ENCODE measurements at places on chromosomes 5 and 9. TPM values are rescaled to one million over a fixed set of nuclear protein-coding genes. Genes with fewer than 3 reads are reported as not detected.

- H3K27me3 ChIP-seq = no peaks in the 10 kb centered on the region
- DNase-seq = no peak
- H3K4me1 ChIP-seq = no peaks in the 10 kb centered on the region
- no peak overlapping the region for H3K4me3 ChIP-seq
These were observed 136.3 kb upstream of the SNX2 start for GRCh38 chr5:122638581-122638980.

DNA sequence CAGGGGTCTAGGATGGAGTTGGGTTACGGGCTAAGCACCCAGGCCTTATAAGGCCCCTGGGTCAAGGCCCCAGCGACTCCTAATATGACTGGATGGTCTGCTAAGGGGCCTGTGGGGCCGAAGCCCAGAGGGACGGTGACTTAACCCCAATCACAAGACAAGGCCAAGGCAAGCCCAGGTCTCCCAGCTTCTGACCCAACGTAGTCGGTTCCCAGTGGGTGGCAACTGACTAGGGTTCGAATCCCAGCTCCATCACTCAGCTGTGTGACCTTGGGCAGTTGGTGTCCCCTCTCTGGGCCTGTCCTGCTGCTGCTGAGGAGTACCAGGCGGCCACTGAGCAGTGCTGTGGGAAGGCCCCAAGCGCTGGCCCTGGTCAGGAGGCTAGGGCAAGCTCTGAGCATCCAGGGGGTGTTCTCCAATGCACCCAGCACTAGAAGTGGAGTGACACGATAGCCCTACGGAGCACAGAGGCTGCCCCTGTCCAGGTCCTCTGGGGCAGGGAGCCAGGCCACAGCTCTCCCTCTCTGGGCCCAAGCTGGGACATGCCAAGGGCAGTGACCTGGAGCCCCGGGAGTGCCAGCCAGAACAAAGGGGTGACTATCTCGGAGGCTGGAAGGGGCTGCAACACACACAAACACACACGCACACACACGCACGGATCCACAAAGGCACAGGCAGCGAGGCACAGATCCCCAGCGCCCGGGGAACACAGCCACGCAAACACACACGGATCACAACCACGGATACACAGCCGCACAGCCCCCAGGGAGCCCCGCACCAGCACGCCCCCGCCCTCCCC, 512 bp downstream of the AK1 start:
- no peaks in the 10 kb centered on the region for H3K27me3 ChIP-seq
- peaks cover 53% of the 10 kb centered on the region for H3K4me1 ChIP-seq
- peak overlapping the region; percentile 57 for H3K4me3 ChIP-seq
- peaks cover 4% of the 10 kb centered on the region for H3K36me3 ChIP-seq

- H3K27me3 ChIP-seq = no peaks in the 10 kb centered on the region
- H3K27ac ChIP-seq = peak overlapping the region; percentile 91
- H3K36me3 ChIP-seq = no peaks in the 10 kb centered on the region
- peaks cover 15% of the 10 kb centered on the region for H3K4me1 ChIP-seq
- H3K4me3 ChIP-seq = peak overlapping the region; percentile 70
- DNase-seq = no peak
These were observed 757 bp downstream of the ZBED3 start for GRCh38 chr5:77086368-77086688.

DNA sequence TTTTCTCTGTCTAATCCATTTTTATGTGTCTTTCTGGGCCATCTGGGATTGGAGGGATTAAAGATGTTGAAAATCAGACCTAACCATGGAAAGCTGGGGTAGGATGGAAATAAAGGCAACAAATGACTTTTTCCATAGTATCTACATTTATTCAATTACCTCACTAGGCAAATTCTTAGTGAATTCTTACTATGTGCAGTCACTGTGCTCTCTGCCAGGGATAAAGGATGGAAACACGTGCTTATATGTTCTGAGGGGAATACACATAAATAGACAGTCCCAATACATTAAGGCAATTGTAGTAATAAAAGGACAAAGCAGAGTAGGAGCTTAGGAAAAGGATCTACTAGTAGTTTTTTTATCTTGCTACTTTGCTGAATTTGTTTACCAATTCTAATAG, 214.2 kb downstream of the PRR16 start:
- H3K4me1 ChIP-seq = no peaks in the 10 kb centered on the region
- no peak overlapping the region for H3K4me3 ChIP-seq
- H3K27me3 ChIP-seq = no peaks in the 10 kb centered on the region
- H3K36me3 ChIP-seq = no peaks in the 10 kb centered on the region
- no peak for DNase-seq
- no peak overlapping the region for H3K27ac ChIP-seq

DNA sequence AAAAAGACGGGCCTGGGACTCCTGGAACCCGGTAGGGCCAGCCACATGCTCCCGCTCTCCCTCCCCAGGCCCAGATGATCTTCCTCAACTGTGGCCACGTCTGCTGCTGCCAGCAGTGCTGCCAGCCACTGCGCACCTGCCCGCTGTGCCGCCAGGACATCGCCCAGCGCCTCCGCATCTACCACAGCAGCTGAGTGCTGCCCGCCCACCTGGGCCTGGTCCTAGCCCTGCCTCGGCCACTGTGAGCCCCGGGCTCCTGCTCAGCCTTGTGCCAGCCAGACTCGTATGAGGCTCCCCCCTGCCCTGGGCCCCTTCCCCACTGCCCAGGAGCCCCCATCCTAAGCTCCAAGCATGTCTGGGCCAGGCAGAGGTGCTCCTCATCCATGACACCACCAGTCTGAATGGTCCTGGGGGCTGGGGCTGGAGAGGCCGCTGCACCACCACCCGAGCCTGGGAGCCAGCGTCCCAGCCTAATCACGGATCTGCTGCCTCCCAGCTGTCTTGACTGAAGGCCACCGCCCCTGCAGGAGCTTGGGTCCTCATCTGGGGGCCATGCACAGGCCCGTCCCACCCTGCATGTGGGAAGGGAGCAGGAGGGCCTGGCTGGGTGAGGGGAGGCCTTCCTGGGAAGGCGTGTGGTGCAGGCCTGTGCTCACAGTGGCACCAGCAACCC, 51.5 kb downstream of the LRSAM1 start:
- no peak overlapping the region for H3K27ac ChIP-seq
- no peak for DNase-seq
- peaks cover 18% of the 10 kb centered on the region for H3K4me1 ChIP-seq
- peaks cover 65% of the 10 kb centered on the region for H3K36me3 ChIP-seq

DNA sequence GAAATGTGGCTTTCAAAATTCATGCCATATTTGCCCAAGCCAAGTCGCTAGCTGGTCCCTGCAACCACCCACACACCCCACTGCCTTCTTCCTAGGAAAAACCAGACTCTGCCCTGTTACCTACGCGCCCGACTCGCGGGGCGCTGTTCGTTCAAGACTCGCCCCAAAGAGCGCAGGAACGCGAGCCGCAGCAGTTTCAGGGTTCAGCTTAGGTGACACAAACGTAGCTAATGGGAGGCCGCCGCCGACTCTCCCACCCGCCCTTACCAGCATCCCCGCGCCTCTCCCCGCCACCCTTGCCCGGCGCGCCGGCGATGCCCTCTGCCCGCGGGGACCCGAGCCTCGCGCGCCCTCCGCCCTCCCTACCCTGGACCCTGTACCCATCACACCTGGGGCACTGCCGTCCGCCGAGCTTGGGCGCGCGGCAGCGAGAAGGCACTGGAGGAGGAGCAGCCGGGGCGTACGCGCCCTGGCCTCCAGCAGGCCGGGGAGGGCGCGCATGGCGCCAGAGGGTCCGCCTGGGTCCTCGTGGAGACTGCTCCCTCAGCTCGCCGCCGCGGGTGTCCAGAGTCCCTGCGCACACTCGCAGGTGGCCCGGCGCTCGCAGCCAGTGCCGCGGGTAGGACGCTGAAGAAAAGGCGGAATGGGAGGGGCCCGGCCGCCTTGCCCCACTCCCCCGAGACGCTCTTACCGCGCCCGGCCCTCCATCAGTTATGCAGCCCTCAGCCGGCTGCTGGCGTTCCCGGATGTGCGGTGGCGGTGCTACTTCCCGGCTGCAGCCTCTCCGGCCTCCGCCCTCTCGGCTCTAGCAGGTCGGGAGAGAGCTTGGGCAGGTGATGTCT, at the start of gene EMB:
Gene EMB (minus strand): TSS at position 638 of the 842 bp plus-strand sequence. CDS start 137 bp downstream, at position 501.
- H3K4me1 ChIP-seq = peaks cover 13% of the 10 kb centered on the region
- H3K4me3 ChIP-seq = peak within 1 kb of the TSS; percentile 71
- peaks cover 8% of the 10 kb centered on the region for H3K27me3 ChIP-seq
- H3K27ac ChIP-seq = peak within 1 kb of the TSS; percentile 80
- H3K36me3 ChIP-seq = no peaks in the 10 kb centered on the region

- H3K36me3 ChIP-seq = no peaks in the 10 kb centered on the region
- H3K4me1 ChIP-seq = peaks cover 7% of the 10 kb centered on the region
- H3K27ac ChIP-seq = no peak overlapping the region
- no peak for DNase-seq
These were observed 255.0 kb downstream of the BNC2 start for GRCh38 chr9:16615451-16615850.

DNA sequence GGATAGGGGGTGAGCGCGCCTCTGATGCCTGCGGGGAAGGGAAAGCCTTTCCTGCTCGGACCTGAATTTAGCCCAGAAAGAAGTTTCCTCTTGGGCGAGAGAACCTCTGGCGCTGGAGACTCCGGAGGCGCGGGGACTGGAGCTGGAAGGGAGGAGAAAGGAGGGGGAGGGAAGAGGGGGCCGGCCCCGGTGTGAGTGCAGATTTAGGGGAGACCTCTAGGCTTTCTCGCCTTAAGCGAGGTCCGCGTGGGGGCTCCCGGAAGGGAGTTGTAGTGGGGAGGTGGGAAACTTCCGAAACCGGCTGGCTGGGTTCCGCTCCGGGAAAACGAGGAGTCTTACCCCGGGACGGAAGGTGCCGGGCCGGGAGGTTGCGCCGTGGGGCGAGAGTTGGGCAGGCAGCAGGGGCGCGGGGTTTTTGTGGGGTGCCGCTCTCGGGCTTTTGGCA, 1.3 kb downstream of the PCSK5 start:
- DNase-seq = no peak
- H3K27me3 ChIP-seq = peaks cover 9% of the 10 kb centered on the region
- no peaks in the 10 kb centered on the region for H3K36me3 ChIP-seq
- H3K4me1 ChIP-seq = peaks cover 35% of the 10 kb centered on the region
- no peak overlapping the region for H3K27ac ChIP-seq

DNA sequence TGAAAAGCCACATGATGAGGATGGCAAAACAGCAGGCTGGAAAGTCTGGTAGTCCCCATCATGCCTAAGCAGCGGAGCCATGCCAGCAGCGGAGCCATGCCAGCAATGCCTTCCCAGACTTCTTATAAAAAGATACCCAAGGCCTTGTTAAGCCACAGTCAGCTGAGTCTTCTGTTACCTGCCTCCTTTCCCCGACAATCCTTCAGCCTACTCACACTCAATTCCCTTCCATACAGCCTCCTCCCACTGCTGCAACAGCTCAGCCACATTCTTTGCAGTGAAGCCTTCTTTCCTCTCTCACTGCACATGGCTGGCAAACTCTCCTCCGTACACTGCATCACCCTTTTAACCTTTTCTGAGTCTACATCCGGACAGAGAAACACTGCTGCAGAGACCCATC, 114.9 kb downstream of the AUH start:
- H3K27me3 ChIP-seq = no peaks in the 10 kb centered on the region
- DNase-seq = no peak
- no peak overlapping the region for H3K4me3 ChIP-seq
- no peaks in the 10 kb centered on the region for H3K36me3 ChIP-seq
- H3K27ac ChIP-seq = no peak overlapping the region

- DNase-seq = no peak
- H3K4me1 ChIP-seq = peaks cover 47% of the 10 kb centered on the region
- H3K27me3 ChIP-seq = peaks cover 21% of the 10 kb centered on the region
- no peak overlapping the region for H3K27ac ChIP-seq
- H3K36me3 ChIP-seq = no peaks in the 10 kb centered on the region
- no peak overlapping the region for H3K4me3 ChIP-seq
These were observed 33.5 kb downstream of the KCNMB1 start for GRCh38 chr5:170355601-170356098.

- H3K36me3 ChIP-seq = no peaks in the 10 kb centered on the region
- H3K4me3 ChIP-seq = no peak overlapping the region
- no peak for DNase-seq
- H3K4me1 ChIP-seq = peaks cover 26% of the 10 kb centered on the region
- no peak overlapping the region for H3K27ac ChIP-seq
- no peaks in the 10 kb centered on the region for H3K27me3 ChIP-seq
These were observed 65.2 kb downstream of the TMC1 start for GRCh38 chr9:72586388-72587130.

GRCh38 chr9:93671020-93671338, 94.6 kb downstream of the PHF2 start:
- H3K27me3 ChIP-seq = no peaks in the 10 kb centered on the region
- H3K36me3 ChIP-seq = peaks cover 48% of the 10 kb centered on the region
- no peak overlapping the region for H3K4me3 ChIP-seq
- DNase-seq = no peak
- H3K27ac ChIP-seq = no peak overlapping the region

DNA sequence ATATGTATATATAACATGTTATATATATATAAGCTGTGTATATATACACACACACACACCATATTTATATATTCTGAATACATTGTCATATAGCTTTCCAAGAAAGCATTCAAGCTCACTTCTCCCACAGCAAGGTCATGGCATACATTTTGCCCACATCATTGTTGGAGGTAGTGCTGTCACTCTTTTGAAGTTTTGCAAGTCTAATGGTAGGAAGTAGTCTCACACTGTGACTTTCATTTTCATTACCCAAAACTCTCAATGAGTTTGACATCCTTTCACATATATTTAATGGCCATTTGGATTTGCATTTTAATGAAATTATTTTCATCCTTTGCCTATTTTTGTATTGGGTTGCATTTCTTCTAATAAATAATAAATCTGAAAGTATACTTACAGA, 59.8 kb upstream of the COX7C start:
- no peaks in the 10 kb centered on the region for H3K4me1 ChIP-seq
- no peaks in the 10 kb centered on the region for H3K27me3 ChIP-seq
- H3K4me3 ChIP-seq = no peak overlapping the region
- H3K27ac ChIP-seq = no peak overlapping the region

DNA sequence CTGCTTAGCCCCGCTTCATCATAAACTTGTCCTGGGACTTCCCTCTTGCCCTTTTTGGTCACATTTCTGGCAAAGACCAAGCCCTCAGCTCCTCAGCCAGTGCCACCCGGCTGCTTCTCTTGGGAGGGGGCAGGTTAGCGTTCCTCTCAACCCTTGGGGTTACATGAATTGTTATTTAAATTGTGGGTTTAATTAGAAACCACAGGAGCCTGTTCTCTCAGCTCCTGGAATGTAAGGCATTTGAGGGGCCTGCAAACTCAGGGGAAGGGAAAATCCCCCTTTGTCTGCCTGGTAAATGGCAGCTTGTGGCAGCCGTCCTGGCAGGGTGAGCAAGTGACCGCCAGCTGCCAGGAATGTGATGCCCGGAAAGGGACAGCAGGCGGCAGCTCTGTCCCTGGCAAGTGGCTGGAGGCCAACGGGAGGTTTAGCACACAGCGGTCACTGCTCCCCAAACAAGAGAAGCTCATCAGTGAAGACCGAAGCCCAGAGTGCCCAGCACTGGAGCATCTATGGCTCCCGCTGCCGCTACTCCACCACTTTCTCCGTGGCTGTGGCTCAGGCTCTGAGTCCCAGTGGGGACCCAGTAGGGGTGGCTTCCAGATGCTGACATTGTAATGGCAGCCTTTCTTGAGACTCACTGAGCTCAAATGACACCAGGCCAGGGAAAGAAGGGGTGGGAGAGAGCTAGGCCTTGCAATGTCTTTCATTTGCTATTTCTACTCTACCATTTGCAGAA, 51.7 kb downstream of the SHB start:
- no peaks in the 10 kb centered on the region for H3K27me3 ChIP-seq
- H3K4me3 ChIP-seq = no peak overlapping the region
- peaks cover 47% of the 10 kb centered on the region for H3K4me1 ChIP-seq
- no peak for DNase-seq
- H3K36me3 ChIP-seq = peaks cover 3% of the 10 kb centered on the region
- H3K27ac ChIP-seq = peak overlapping the region; percentile 59

CCDC192 gene
- total RNA-seq = 0.70 TPM

PCDHA8 gene
- 0.16 TPM for total RNA-seq

THOC3 gene
- total RNA-seq = 52.9 TPM

FAM221B gene
- not detected for total RNA-seq

POLE3 gene
- 36.9 TPM for total RNA-seq

Data from suprapubic skin (tissue), 4 donors.